Activated T-cell treated with anti-CD3 and anti-CD28 coated beads, Interleukin-2, amount 50 U/mL, for 72 hours (primary cell): ENCODE measurements at places on chromosomes 2 and 18. TPM values are rescaled to one million over a fixed set of nuclear protein-coding genes. Genes with fewer than 3 reads are reported as not detected.

DNA sequence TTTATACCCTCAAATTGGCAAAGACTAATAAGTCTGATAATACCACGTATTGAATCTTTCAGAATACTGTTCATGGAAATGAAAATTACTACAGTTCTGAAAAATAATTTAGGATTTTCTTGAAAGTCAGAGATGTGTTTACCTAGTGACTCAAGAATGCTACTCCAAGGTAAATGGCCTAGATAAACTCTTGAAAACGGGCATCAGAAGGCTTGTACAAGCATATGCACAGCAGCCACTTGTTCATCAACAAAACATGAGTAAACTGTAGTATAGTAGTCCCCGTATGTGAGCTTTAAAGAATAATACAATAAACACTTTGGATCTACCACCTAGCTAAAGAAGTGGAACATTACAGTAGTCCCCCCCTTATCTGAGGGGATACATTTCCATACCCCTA lies 157.5 kb downstream of the THADA start:
- no peak for DNase-seq

DNA sequence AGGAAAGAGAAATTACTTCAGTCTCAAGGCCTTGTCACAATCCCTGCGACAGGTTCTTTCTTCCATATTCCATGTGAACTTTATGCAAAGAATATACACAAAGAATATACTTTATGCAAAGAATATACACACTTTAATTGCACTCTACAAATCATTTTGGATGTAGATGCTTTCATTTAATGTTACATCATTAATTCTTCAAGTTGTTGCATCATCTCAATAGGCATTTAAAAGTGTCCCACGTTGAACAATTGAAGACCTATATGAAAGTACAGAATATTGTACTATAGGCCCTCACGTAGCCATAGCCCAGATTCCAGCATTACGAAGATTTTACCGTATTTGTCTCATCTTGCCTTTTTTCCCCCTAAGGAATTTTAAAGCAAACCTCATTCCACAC lies 33.1 kb upstream of the MAL start:
- no peak for DNase-seq

GRCh38 chr18:40642692-40643229 lies 1312.3 kb upstream of the PIK3C3 start:
- DNase-seq: no peak

The VAMP8 gene
- 85.0 TPM for total RNA-seq

The NDUFB3 gene
- total RNA-seq: 59.8 TPM

The SYT4 gene
- not detected for total RNA-seq

The SIX2 gene
- not detected for total RNA-seq

DNA sequence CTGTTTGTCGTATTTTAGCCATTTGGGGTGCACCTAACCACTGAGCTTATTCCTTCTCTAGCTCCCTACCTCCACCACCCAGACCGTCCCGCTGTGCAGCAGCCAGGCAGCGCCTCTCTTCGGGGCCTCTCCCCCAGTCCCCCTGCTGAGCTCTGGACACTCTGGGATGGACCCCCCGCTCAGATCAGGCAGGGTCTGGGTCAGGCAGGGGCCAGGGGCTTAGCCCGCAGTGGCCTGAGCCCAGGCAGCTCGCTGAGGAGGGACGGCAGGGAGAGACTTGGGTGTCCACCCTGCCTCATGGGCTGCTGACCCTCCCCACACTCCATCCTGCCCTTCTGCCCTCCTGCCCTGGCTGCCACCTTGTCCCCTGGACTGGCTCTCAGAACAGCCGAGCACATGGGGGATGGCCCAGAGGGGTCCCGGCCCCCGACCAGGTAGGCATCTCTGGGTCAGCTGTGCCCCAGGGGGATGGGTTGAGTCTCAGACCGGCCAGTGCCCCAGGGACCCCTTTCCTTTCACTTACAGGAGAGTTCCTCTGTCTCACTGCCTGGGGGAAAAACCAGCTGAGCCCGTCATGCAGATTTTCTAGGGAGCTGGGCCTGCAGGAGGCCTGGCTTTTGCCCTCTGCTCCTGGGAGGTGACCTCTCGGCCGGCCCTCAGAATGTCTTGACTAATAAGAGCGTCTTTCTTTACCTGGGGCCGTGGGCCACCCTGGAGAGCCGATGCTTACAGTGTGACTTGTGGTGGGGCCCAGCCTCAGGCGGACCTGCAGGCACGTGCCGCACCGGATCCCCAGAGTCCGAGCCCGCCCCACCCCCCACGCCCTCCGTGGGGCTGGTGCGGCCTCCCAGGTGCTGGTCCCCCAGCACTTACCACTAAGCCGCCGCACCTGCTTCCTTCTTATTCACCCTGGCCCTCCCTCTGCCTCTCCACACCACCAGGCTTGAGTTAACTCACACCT lies 22.8 kb upstream of the PXDN start:
- no peak for DNase-seq

- no peak for DNase-seq
Measured at GRCh38 chr2:117956036-117956796, 57.7 kb downstream of the CCDC93 start.

DNA sequence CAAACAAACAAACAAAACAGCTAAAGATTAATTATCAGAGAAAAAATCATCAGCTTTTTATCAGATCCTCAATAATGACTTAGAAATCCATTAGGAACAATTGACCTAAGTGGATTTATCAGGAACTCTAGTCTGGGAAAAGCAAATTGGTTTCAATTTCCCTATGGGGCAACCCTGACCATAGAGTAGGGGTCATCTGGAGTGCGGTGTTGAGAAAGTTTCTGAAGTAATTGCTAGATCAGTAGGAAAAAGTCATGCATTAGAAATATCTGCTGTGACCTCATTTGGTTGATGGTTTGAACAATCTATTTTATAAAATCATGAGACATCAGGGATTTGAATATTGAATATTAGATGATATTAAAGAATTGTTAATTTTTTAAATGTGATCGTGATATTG lies 507.9 kb downstream of the TXNL1 start:
- no peak for DNase-seq

The RIT2 gene
- total RNA-seq: not detected

- no peak for DNase-seq
Measured at GRCh38 chr18:46542545-46542944, 114.5 kb downstream of the LOXHD1 start.

- no peak for DNase-seq
Measured at GRCh38 chr2:197128126-197128525, 182.5 kb downstream of the ANKRD44 start.
